ENCODE measurements at places on chromosomes 1 and 21.

DNA sequence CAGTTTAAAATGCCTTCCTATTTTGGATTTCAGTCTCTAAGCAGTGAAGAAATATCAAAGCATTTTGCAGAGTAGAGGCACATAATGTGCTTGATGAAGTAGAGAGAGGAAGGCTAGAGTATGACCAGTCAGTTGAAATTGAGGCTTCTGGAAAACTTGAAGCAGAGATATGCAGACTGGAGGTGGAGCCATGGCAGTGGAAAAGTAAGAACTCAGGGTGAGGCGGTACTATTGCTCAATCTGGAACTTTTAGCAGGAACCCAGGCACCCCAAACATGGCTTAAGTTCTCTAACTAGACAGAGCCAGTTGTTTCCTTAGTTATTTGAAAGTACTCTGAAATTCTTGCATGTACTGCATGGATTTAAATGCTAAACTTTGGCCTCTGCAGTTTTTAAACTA, 288.6 kb downstream of the HHAT start:
- no peak for DNase-seq

- DNase-seq = no peak
These were observed 218.0 kb downstream of the ZP4 start for GRCh38 chr1:237672748-237673147.

DNA sequence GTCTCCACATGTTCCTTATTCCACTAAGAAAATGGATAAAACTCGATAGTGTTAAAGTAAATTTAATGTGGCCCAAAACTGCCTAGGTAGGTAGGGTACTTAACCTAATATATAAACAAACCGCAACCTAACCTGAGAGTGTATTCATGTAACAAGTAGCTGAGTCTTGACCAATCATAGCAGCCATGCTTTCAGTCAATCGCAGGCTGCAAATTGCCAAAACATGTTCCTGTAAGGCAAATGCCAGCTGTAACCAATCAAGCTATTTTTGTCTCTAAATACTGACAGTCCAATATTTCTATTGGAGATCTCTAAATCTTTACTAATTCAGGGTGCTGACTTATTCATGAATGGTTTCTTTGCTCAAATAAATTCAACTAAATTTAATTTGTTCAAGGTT, 3.1 kb upstream of the HMGCS2 start:
- DNase-seq = no peak

DNA sequence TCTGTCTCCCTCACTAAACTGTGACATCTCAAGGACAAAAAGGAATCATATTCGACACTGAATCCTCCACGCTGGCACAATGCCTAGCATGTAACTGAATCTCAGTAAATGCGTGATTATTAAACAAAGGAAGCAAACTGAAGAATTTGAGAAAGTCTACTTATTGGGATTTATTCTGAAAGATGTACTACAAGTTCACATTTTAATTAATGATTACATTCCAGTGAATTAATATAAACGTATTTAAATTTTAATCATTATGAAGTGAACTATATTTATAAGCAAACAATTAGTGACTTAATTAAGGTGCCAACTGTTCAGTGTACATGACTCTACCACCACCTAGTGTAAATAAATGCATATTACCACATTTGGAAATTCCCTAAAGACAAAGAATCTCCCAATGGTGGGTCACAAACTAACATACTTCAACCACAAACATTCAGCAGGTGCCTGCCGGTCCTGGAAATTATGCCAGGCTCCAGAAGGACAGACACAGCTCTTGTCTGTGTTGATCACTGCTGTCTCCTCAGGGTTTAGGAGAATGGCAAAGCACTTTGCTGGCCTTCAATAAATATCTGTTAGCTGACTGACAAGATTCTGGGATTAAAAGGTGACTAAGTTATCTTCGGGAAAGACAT, 56.3 kb downstream of the SMYD3 start:
- no peak for DNase-seq

GRCh38 chr1:81304187-81304586, 496.5 kb upstream of the ADGRL2 start:
- DNase-seq = no peak

DNA sequence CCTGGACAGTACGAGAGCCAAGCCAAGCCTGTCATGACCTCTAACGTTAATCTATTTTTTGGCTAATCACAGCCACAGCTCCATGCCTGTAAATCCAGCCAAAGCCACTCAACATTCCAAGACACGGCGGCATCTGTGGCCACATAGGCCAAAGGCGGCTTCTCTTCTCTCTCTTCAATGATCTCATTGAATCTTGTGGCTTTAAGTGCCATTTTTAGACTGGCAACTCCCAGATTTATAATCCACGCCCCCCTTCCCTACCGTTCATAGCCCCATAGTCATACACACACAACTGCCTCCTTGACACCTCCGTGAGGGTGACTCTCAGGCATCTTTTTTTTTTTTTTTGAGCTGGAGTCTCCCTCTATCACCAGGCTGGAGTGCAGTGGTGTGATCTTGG, 5.7 kb upstream of the SELENON start:
- DNase-seq = no peak

DNA sequence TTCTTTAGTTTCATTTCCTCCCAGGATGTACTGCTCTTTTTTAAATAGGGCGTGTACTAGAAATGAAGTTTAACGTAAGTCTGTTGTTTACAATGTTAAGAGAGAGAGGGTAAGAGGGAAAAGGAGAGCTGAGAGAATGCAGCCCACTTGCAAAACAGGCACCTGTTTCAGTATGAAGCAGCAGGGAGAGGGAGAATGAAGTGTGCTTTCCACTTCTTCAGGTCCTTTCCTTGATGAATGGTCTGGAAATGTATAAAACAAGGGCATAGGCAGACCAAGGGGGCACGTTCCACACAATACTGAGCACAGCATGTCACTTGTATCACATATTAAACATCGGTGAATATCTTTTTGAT, 2.0 kb downstream of the KCNA3 start:
- DNase-seq = peak; percentile 26

DNA sequence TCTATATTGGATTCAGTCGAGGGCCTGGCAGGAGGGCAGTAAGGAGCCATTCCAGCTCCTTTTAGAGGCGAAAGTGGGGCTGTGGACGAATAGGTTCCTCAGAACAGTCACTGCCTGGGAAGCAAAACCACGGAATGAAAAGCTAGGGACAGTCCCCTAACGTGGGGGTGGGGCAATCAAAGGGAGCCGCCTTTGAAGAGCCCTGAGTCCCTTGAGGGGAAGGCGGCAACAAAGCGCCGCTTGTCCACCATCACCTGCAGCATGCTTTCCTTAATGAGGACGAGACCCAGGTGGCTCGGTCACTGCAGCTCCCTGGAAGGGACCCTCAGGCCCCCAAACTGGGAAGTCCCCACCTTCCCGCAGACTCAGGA, 184.7 kb downstream of the ETS2 start:
- no peak for DNase-seq

- DNase-seq = no peak
These were observed 26.3 kb upstream of the MAN1C1 start for GRCh38 chr1:25590096-25590824.
